NCI-H2107 (cell line): ENCODE measurements at places on chromosomes 12 and 14.

DNA sequence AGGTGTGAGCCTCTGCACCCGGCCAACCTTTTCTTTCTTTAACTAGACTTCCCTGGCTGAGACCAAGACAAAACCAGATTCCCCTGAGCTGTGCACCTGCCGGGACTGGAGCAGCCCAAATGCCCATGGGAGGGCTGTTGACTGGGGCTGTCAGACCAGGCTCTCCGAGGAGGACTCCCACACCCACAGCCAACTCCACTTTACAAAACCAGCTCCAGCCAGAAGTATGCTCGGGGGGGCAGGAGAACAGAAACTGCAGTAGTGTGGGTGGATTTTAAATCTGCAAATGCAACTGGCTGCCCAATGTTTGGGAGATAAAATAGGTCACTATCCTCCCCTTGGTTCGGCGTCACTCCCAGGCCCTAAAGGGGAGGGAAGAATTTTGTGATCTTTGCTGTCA, 78.5 kb downstream of the VCPKMT start:
- peak; percentile 76 for DNase-seq

- peak; percentile 38 for DNase-seq
Measured at GRCh38 chr12:71475280-71475679, 35.7 kb downstream of the LGR5 start.

- DNase-seq: no peak
Measured at GRCh38 chr14:104981699-104982541, 3.7 kb upstream of the CLBA1 start.

DNA sequence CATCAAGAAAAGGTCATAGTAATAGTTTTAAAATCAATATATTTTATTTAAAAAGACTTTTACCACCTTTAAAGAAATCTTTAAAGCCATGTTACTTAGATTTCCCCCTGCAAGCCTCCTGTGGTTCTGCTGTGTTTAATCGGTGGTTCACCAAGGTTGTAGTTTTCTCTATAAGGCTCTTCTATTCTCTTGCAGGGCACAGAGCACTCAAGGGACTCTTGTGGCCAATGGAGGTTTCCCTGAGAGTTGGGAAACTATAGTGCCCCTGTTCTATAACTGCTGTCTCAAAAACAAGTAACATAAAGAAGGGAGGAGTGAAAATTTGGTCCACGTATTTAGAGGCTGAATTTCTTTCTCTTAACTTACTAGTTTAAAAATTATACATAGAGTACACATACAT, 25.0 kb downstream of the DACT1 start:
- DNase-seq: no peak

DNA sequence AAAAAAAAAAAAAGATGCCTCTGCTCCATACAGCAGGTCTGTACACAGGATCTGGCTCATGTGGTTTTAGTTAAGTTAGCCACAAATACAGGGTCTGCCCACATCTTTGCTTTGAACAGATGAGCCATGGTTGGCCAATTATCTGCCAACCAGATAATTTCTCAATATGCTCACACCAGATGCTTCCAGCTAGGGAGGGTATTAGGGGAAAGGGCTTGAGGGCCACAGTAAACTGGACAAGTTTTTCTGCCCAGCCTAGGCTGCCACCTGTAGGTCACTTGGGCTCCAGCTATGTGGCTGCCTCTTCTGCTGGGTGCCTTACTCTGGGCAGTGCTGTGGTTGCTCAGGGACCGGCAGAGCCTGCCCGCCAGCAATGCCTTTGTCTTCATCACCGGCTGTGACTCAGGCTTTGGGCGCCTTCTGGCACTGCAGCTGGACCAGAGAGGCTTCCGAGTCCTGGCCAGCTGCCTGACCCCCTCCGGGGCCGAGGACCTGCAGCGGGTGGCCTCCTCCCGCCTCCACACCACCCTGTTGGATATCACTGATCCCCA, 776 bp downstream of the RDH5 start:
- no peak for DNase-seq

DNA sequence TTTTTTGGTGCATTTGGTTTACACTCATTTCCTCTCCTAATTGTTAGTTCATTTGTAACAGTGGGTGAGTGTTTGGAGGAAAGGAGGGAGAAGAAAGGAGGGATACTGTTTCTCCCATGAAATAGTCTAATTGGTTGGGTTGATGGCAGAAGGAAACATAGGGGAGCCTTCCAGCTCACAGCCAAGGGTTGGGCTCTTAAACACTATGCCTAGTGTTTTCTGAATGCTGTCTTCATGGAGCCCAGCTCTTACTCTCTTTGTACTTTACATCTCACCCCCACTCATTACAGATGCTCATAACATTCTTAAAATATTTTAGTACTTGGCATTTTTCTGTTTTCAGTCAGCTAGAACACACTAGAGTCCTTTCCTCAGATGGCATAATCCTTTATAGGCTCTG, 38.2 kb downstream of the BAZ2A start:
- no peak for DNase-seq

DNA sequence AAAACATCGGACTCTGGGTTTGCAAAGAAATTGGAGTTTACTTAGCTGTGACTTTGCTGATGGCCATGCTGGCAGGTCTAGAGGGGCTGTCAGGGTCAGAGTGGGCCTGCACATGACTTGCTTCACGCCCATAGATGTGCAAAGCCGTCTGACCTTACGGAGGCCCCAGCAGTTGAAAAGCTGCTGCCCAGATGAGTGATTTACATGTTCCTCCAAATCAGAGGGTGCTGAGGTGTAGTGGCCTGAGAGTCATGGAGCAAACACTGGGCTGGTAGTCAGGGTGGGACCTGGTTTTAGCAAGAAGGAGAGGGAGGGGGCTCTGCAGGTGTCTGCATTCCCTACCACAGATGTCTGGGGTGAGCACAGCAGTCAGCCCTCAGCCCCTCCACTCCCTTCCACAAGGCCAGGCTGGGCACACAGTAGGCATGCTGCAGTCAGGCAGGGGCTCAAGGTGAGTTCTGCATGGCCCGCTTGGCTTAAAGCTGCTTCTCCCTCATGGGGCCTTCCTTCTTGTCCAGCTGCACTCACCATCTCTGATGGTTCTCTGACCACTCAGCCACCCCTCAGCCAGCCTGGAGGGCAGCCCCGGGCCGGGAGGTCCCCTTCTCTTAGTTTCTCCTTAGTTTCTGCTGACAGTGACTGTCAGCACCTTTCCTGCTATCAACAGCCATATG, 34.2 kb upstream of the EML1 start:
- no peak for DNase-seq

DNA sequence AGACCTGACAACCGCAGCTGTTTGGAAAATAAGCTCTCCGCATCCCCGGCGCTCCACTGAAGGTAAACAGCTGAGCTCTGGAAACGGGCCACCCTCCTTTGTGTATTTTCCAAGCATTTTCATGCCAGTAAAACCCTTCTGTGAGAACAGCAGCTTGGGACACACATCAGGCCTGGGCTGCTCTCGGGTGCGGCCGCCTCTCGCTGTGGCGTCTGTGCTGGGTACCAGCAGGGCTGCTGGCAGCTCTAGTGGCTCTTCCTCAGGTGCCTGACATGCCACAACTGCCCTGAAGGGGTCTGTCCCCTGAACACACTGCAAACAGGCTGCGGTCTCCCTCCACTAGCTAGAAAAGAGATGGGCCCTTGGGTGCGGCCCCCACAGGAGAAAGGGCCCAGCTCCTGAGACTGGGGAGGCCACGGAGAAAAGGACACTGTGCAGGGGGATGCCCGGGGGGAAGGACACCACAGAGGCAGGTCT, 96.3 kb downstream of the ITPK1 start:
- DNase-seq: no peak

- no peak for DNase-seq
Measured at GRCh38 chr12:126570566-126570965, 1505.3 kb downstream of the AACS start.

DNA sequence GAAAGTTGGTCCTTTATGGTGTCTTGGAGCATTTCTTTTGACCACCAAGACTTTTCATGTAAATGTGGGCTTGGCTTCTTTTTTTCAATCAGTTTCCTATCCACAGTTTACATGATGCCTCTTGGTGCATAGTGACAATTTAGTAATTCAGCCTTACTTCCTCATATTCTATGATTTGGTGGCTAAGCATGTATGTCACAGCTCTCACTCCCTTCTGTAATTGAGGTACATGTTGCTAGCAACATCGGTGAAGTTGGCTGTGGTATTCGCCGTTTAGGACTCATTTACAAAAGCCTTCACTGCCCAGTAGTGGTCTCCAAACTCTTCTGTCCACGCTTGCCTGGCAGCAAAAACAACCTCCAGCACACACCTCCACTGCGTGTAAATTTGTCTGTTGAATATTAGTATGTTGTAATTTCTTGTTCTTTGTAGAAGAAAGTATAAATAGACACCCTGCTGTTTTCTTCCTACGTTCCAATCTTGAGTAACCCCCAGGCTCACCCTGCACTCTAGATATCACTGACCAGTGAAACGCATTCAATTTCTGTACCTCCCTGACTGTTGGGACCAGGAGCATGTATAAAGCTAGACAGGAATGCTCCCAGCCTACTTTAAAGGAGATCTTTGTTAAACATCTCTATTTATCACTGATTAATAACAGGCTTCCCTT, 90.4 kb downstream of the PPP2R5C start:
- DNase-seq: no peak

DNA sequence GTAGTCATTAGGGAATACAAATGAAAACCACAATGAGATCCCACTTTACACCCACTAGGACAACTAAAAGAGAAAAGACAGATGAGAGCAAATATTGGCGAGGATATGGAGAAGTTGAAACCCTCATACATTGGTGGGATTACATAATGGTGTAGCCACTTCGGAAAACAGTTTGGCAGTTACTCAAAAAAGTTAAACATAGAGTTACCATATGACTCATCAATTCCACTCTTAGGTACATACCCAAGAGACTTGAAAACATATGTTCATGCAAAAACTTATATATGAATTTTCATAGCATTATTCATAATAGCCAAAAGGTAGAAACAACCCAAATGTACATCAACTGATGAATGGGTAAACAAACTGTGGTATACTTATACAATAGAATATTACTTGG, 27.1 kb downstream of the ALDH1L2 start:
- DNase-seq: no peak

- DNase-seq: no peak
Measured at GRCh38 chr12:5905757-5906156, 39.3 kb downstream of the ANO2 start.

- no peak for DNase-seq
Measured at GRCh38 chr14:106208794-106209193, 682.4 kb downstream of the TMEM121 start.

DNA sequence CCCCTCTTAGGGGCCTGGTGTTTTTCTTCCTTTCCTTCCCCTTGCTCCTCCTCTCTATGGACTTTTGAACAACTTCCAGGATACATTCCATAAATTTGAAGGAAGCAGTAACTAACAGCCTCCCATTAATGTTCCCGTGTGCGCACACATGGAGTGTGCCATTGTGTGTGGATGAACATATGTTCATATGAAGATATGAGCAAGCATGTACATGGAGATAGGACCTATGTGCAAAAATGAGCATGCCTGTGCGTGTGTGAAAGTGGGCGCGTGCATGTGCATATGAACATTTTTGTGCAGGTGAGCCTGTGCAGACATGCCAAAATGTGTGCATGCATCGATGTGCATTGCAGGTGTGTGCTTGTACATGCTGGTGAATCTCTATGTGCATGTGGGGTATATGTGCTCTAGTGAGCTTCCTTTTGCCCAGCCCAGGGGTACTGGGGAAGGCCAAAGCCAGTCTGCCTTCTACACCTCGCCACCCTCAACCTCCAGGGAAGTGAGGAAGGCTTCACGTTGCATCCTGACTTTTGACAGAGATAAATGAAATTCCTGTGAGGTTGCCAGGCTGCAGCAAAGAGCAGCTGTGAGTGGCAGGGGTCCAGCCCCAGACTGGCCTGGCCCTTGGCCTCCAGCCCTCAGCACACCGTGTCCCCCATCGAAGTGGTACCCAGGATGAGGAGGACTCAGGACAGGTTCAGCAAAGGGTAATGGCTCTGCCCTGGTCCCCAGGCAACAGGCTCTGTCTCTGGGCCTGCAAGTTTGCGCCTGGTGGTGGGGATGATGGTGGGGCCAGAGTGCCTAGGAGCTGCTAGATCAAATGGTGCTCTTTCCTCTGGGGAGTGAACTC, 21.1 kb upstream of the PGF start:
- no peak for DNase-seq

GRCh38 chr14:56273951-56274350, 155.7 kb downstream of the PELI2 start:
- no peak for DNase-seq

DNA sequence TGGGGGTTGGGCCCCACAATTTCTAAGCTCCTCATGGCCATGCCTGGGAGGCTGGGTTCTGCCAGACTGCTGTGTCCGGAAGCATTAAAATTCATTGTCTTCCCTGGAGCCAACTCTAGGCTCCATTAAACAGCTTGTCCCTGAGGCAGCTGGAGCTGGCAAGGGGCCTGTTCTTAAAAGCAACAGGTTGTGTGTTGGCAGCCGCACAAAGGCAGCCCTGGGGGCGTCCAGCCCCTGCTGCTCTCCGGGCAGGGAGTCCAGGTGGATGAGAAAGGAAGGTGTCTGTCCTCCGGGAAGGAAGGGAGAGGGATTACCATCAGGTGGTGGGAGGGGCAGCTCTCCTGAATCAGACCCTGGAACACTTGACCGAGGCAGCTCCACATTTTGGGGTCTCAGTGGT, 98.9 kb downstream of the CHST11 start:
- peak; percentile 62 for DNase-seq

- no peak for DNase-seq
Measured at GRCh38 chr12:24127919-24128721, 178.7 kb upstream of the SOX5 start.

DNA sequence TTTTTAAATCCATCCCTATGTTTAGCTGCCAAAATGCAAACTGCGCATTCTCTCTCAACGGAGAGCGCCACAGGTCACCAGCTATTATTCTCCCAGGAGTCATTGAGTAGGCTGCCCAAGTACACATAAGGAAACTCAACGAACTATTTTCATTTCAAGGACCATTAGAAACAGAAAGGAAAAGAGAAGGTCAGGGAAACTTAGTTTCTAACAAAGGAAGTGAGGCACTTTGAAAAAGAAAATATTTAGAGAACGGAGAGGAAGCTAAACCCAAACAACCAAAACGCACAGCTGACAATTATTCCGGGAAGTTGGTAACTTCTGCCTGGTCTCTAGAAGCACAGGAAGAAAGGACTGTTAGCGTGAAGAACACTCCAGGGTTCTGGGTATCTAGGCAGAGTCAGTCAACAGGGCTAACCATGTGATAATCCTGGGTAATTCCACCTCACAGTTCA, 23.5 kb downstream of the GPHB5 start:
- no peak for DNase-seq

GRCh38 chr12:19482551-19483109, 43.3 kb downstream of the AEBP2 start:
- no peak for DNase-seq

GRCh38 chr14:55314449-55314848, 43.2 kb downstream of the FBXO34 start:
- DNase-seq: no peak

GRCh38 chr12:63900922-63901793, 56.7 kb downstream of the SRGAP1 start:
- no peak for DNase-seq

GRCh38 chr14:98345161-98345560, 926.8 kb downstream of the BCL11B start:
- no peak for DNase-seq

GRCh38 chr14:74504874-74505720, 11.5 kb downstream of the ISCA2 start:
- DNase-seq: no peak

GRCh38 chr14:64149921-64150320, 144.2 kb downstream of the ESR2 start:
- DNase-seq: no peak
